ENCODE measurements at places on chromosomes 7 and 10.

GRCh38 chr7:30135301-30136116 lies 723 bp downstream of the MTURN start:
- DNase-seq = no peak

DNA sequence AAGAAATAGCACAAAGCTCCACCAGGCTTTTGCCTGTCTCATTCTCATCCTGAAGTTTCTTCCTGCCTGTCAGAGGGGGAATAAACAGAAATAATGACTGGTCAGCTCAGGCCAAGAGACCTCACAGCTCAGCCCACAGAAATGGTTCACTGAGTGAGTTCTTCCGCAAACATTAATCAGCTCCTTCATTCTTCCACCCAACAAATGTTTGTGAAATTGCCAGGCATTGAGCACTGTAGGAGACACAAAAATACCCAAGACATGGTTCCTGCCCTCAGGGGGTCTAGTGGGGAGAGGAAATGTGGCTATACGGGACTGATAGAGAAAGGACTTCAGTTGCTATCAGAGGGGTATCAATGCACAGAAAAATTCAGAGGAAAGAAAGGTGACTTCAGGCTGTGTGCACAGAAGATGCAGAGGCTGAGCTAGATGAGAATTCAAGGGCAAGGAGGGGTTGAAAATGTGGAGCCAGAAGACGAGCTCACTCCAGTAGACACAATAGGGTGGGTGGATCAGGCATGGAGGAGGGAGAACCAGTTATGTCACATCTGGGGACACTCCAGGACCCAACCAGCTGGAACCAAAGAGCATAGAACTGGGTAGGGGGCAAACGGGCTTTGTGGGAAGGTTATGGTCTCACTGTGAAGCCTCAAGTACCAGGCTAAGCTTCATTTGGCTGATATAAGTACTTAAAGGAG lies 20.9 kb downstream of the MYOF start:
- no peak for DNase-seq

GRCh38 chr10:14583252-14583651 lies 191.4 kb downstream of the FAM107B start:
- DNase-seq = peak; percentile 73

DNA sequence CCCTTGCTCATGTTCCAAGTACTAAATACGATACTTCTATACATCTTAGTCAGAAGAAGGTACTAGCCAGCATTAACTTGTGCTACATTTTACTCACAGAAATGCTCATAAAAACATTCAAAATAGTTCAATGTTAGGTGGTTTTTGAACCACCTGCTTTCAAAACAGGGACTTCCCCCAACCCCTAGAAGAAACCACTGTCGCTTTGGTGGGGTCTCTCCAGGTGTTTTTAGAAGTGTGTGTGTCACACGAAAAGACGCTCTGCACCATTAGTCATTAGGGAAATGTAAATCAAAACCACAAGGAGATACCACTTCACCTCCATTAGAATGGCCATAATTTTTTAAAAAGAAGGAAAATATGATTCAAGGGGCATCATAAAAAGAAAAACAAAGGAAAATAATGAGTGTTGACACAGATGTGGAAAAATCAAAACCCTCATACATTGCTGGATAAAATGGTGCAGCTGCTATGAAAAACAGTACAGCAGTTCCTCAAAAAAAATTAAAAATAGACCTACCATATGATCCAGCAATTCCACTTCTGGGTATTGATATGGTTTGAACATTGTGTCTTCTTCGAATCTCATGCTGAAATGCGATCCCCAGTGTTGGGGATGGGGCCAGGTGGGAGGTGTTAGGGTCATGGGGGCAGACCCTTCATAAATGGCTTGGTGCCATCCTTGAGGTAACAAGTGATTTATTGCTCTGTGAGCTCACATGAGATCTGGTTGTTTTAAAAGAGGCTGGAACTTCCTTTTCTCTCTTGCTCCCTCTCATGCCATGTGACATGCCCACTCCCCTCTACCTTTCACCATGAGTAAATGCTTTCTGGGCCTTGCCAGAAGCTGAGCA lies 74.2 kb downstream of the MALSU1 start:
- peak; percentile 6 for DNase-seq

- peak; percentile 7 for DNase-seq
Observed at GRCh38 chr7:72493850-72494661, 81.9 kb upstream of the CALN1 start.
